ENCODE measurements at places on chromosomes 16 and 17.

DNA sequence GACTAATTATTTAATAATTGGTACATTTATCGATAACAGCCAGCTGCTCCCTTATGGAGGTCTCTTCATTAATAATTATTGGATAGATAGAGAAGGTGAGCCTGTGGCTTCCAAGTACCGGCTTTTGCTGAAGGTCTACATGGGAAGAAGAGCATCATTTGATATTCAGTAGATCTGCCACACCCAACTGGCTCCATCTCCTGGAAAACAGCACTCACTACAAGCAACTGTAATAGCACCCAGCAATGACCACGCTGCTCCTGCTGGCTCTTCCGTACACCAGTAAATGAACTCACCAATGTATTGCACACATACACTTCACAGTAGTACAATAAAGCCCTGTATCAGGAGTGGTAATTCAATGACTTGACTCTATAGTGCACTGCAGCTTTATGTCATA lies 19.5 kb downstream of the MARVELD3 start:
- DNase-seq = peak; percentile 17

- DNase-seq = no peak
Measured at GRCh38 chr17:44536090-44536953, 21.0 kb upstream of the FZD2 start.

GRCh38 chr17:27667656-27668487 lies 36.9 kb downstream of the LGALS9 start:
- DNase-seq = no peak

- DNase-seq = no peak
Measured at GRCh38 chr16:66598111-66598510, 6.4 kb upstream of the CMTM3 start.

- DNase-seq = no peak
Measured at GRCh38 chr17:66725956-66726355, 109.0 kb upstream of the CACNG5 start.

DNA sequence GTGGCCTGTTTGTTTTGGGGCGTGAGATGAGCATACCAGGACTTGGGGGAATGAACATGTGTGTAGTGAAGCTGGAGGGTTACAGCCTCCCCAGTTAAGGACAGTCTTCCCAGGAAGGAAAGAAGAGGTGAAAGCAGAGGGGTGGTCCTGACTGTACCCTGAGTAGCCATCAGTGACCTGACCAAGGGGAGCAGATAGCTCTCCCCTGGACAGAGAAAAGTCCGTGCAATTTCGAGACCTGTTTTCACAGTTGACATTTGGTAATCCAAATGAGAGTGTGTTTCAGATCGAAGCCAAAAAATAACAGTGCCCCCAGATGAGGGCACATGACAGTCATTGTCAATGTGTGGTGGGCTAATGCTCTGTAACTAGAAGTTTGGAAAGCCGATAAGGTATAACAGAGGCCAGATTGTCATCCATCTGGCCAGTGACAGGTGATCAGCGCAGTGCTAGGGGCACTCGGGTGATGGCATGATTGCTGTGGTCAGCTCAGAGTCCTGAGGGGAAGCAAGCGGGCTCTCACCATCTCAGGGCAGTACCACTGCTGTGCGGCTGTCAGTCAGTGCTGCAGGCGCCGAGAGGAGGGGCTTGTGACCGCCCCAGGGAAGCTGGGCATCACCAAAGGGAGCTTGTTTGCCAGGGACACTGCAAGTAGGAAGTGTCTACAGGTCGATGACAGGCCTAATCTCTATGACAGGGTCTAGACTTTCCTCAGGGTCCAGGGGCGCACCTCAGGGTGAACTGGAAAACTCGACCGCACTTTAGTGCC lies 1.1 kb upstream of the NME2 start:
- DNase-seq = no peak

DNA sequence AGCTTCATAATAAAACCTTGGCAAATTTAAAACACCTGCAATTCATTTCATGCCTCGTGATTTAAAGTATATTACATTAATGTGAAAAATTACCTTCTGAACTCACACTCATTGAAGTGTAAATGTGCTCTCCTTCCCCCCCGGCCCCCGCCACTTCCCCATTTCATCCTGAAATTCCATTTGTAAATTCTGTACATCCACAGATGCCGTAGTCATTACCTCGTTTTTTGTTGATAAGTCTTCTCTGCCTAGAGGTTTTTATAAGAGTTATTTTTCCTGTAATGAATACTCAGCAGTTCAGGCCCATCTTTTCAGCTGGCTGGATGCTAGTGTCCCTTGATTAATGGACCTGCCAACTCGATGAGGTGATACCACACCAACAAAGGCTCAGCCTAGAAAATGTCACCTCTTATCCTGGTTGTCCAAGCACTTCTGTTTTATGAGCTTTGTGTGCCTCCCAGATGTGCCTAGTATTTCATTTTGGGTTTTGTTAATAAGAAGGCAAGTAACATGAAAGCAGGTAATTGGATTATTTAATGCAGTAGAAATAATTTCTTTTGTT lies 64.8 kb upstream of the KIFC3 start:
- no peak for DNase-seq

GRCh38 chr17:82333279-82334171 lies at the start of gene SECTM1:
TSS of gene SECTM1 (minus strand) at chr17:82333766. CDS start at chr17:82327240, 6,526 bp downstream.
- peak; percentile 54 for DNase-seq

GRCh38 chr16:35239561-35239960 lies 1780.1 kb downstream of the TP53TG3F start:
- no peak for DNase-seq

GRCh38 chr16:80263181-80263823 lies 277.5 kb upstream of the DYNLRB2 start:
- no peak for DNase-seq

- DNase-seq = no peak
Measured at GRCh38 chr17:42841975-42842685, 2.2 kb upstream of the AOC2 start.

GRCh38 chr17:882827-883585 lies 96.6 kb downstream of the NXN start:
- peak; percentile 78 for DNase-seq

DNA sequence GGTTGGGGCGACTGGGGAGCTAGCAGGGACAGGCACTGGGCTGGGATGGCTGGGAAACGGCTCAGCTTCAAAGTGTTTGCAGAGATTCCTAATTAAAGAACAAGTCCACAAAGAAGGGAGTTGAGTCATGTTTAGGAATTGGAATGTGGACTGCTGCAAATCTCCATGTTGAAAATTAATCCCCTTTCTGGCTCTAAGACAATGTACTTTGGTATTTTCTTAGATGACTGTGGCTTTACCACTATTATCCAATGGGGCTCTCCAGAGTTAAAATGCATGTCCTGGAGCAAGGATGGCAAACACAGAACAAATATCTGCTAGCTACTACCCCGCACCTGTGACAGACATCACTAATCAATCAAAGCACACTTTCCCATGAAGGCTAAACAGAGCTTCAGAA lies 22.2 kb upstream of the WSCD1 start:
- DNase-seq = peak; percentile 50

GRCh38 chr16:84764970-84765369 lies 54.8 kb upstream of the CRISPLD2 start:
- DNase-seq = no peak

DNA sequence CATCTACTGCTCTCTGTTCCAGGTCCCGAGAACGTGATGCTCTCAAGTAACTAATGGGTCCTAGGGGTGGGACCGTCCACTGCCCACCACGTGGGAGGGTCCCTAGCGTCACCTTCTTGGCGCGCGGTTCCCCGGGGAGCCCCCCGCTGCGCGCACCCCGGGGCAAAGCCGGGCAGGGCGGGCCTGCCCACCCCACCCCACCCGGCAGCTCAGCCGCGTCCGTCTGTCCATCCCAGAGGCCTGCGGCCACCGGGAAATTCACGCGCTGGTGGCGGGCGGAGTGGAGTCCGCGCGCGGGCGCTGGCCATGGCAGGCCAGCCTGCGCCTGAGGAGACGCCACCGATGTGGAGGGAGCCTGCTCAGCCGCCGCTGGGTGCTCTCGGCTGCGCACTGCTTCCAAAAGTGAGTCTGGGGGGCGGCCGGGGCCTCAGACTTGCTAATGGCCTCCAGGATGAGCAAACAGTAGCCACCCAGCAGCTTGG lies 494 bp downstream of the PRSS41 start:
- no peak for DNase-seq

DNA sequence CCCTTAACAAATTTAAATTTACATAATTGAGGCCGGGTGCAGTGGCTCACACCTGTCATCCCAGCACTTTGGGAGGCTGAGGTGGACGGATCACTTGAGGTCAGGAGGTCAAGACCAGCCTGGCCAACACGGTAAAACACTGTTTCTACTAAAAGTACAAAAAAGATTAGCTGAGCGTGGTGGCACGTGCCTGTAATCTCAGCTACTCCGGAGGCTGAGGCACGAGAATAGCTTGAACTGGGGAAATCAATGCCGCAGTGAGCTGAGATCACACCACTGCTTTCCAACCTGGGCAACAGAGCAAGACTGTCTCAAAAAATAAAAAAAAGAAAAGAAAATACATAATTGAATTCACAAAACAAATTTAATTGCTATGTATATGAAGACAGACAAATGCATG lies 56.3 kb upstream of the KIFC3 start:
- DNase-seq = no peak

DNA sequence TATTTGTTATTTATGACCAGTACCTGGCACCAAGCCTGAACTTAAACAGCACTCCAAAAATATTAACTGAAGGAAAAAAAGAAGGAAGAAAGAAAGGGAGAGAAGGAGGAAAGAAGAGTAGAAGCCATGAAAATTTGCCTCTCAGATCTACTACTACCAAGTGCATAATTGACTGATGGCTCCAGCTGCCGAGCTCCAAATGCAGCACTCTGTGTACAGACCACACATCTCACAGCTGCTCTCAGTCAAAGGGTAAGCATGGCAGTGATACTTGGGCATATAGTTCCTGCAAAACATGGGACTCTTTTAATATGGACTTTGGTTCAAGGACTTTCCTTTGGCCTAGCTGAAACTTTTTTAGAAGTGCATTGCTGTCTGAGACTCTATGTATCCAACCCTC lies 44.0 kb upstream of the NOG start:
- no peak for DNase-seq

- DNase-seq = peak; percentile 15
Measured at GRCh38 chr17:77836557-77837041, 121.9 kb upstream of the TNRC6C start.

DNA sequence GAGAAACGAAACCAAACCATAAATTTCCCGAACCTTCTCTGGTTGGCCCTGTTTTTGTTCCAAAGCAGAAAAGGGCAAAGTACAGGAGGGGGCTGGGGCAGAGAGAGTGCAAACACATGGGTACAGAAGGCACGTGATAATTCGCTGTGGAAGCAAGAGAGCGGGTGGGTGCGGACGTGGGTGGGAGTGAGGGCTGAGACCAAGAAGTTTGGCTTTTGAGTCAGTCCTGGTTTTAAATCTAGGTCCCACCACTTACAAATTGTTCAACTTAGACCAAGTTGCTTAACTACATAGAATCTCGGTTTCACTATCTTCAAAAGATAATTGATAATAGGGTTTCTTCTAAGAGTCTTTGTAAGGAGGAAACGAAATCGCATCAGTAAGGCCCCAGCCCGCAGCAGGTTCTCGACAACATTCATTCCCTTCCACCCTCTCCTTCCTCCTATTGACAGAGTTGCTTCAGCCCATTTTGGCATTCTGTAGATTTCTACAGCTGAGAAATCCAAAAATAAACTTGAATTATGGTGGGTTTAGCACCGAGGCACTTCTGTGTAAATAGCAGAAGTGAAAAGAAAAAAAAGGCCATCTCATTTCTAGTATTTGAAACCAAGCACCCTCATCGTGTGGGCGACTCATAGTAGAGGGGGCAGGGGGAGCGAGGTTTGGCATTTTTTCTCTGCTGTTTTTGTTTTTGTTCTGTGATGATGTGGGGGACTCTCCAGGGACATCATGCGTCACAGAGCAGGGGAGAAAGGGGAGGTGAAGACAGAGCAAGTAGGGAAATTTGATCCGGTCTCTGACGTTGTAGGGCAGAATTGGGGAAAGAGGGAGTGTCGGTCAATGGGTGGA lies 33.6 kb upstream of the CCR7 start:
- DNase-seq = peak; percentile 80

- DNase-seq = peak; percentile 94
Measured at GRCh38 chr17:7836596-7837407, 2.8 kb downstream of the KDM6B start.

DNA sequence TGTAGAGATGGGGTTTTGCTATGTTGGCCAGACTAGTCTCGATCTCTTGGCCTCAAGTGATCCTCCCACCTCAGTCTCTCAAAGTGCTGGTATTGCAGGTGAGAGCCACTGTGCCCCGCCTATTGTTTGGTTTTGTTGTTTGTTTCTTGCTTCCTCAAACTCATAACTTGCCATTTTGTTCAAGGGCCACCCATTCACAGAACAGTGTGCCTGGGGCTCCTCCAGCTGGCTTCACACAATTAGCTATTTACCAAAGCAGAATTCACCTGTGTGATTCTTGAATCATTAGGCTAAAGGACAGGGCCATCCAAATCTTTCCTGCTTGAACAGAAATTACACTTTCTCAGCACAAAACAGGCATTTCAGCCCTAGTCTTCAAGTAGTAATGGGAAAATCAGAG lies 7.2 kb downstream of the ABHD15 start:
- DNase-seq = no peak

DNA sequence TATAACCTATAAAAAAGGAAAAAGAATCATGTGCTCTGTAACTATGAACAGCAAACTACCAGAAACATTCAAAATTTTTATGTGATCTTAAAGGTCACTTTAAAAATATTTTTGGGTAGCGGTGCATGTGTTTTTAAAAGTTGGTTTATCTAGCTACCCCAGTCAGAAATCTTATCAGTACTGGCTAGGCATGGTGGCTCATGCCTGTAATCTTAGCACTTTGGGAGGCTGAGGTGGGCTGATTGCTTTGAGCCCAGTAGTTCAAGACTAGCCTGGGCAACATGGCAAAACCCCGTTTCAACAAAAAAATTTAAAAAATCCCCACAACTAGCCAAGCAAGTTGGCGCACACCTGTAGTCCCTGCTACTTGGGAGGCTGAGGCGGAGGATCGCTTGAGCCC lies 3.7 kb downstream of the CAPNS2 start:
- DNase-seq = no peak

DNA sequence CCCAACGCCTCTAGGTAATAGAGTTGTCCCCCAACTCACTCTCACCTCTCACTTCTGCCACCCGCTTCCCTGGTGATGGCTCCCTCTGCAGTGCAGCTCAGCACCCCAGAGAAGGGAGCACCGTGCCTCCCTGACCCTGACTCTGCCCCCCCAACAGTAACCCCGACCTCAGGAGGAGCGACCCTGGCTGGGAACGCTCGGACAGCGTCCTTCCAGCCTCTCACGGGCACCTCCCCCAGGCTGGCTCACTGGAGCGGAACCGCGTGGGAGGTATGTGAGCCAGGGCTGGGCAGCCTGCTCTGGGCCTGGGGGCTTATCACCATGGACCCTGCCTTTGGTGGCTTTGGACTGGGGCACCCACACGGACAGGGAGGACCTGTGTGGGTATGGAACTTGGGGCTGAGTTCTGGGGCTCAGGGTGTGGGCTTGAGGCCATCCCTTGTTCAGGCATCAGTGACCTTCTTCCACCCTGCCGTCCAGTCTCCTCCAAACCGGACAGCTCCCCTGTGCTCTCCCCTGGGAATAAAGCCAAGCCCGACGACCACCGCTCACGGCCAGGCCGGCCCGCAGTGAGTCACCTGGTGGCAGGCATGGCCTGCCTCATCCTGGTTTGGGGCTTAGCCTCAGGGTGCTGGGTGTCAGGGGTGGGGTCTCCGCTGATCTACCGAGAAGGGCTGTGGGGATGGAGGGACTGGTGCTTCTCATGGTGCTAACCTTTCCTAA lies 6.7 kb upstream of the C17orf107 start:
- DNase-seq = no peak

- DNase-seq = no peak
Measured at GRCh38 chr16:56401482-56401881, 23.9 kb downstream of the AMFR start.
